ENCODE measurements at places on chromosomes 5 and 9. TPM values are rescaled to one million over a fixed set of nuclear protein-coding genes. Genes with fewer than 3 reads are reported as not detected.

The ZFP37 gene
- 4.8 TPM for total RNA-seq

The TMOD1 gene
- 0.72 TPM for total RNA-seq

The ENTPD2 gene
- total RNA-seq: 5.1 TPM

The CD74 gene
- 19.9 TPM for total RNA-seq

The RASEF gene
- 1.9 TPM for total RNA-seq

- DNase-seq: no peak
These were observed 638.1 kb downstream of the ACTL7B start for GRCh38 chr9:108217431-108218349.

DNA sequence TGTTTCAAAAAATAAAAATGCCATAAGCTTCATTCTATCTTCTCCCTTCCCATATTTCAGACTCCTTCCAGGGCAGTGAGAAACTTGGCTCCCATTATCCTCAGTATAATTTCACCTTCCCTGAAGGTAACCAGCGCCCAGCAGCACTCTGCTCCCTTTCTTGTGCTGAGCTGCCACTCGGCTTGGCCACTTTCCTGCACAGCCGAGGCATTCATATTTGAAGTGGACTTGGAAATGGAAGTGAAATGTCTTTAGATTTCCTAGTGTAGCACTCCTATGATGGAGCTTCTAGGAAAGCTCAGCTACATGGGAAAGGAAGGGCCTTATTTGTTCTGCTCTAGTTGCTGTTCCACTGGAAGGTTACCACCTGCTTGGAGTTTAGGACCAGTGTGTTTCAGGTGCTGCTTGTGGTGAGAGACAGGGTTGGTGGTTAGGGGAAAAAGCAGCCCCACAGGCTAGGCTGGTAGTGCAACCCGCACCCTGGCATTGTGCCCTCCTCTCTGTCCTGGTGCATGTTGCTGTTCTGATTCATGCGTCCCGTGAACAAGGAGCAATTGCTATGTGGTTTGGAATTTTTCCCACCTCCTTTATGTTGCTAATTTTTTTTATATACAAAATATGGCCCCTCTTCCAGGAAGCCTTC lies 53.8 kb downstream of the RAD23B start:
- no peak for DNase-seq

GRCh38 chr5:5014586-5015235 lies 125.4 kb upstream of the ADAMTS16 start:
- DNase-seq: no peak

DNA sequence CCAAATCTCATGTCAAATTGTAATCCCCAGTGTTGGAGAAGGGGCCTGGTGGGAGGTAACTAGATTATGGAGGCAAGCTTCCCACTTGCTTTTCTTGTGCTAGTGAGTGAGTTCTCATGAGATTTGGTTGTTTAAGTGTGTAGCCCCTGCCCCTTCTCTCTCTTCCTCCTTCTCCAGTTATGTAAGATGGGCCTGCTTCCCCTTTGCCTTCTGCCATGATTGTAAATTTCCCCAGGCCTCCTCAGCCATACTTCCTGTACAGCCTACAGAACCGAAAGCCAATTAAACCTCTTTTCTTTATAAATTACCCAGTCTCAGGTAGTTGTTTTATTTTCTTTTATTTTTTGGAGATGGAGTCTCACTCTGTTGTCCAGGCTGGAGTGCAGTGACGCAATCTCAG lies 18.2 kb upstream of the TXNDC8 start:
- no peak for DNase-seq

GRCh38 chr5:5710471-5710870 lies 288.0 kb downstream of the ICE1 start:
- DNase-seq: no peak

- DNase-seq: no peak
These were observed 6.3 kb upstream of the CLIC3 start for GRCh38 chr9:137002646-137003041.

GRCh38 chr5:135974021-135974600 lies 19.3 kb upstream of the LECT2 start:
- no peak for DNase-seq

DNA sequence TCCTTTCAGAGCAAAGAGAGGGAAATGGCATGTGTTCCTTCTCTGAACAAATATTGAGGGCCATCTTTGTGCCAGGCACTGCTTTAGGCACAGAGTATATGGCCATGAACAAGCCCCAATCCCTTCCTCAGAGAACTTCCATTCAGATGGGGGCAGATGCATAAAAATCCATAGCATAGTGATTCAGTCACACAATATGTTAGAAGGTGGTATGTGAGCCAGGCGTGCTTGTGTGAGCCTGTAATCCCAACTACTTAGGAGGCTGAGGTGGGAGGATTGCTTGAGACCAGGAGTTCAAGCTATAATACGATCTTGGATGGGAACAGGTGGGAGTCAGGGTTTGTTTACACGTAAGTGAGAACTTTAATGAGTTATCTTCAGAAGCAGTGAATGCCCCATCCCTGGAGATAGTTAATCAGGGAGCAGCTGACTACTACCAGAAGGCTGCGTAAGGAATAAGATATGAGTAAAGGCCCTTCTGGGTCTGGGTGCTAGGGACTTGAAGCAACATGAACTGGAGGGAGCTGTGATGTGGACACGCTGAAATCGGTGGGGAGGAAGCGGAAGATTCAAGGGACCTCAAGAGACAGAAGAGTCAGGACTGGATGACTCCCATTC lies 27.1 kb downstream of the NANS start:
- DNase-seq: no peak

DNA sequence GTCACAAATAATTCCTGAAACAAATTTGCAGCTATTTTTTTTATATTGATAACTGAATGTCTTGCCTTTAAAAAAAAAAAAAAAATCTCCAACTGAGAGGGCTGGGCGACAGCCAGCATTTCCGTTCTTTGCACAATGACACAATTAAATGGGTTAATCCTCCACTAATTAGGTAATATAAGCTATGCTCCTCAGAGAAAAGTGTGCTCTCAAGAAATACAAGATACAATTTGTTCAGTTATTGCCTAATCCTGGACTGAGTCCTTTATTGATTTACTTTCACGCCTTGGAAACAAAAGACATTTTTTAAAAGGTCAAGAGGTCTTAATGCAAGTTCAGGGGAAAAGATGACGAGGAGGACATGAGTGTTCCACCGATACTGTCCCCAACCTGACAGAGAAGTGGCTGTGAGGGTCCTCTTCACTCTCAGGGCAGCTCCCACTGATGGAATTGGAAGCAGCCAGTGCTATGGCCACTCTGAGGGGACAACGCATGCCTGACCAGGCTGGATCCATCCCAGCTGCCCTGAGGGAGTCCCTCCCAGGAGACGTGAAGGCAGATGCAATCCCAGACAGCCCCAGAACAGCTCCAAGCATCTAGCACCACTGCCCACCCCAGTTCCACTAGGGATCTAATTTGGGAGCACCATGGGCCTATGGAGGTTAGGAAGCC lies 220.7 kb downstream of the GNA14 start:
- DNase-seq: no peak

DNA sequence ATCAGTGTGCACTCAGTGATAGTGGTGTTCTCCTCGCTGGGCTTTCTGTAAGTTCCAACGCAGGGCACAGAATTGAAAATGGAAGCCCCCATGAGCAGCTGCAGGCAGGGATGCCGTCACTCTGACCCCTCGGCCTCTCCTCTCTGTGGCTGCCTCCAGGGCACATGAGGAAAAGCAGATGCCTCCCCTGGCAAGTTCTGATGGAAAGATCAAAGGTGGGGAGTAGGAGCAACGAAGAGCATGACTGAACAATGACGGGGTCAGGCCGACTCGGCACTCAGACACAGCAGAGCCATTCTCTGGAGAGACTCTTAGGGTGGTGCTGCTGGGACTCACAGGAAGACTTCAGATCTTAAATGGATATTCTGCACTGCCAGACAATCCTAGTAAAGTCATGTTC lies 65.6 kb upstream of the CKMT2 start:
- no peak for DNase-seq

DNA sequence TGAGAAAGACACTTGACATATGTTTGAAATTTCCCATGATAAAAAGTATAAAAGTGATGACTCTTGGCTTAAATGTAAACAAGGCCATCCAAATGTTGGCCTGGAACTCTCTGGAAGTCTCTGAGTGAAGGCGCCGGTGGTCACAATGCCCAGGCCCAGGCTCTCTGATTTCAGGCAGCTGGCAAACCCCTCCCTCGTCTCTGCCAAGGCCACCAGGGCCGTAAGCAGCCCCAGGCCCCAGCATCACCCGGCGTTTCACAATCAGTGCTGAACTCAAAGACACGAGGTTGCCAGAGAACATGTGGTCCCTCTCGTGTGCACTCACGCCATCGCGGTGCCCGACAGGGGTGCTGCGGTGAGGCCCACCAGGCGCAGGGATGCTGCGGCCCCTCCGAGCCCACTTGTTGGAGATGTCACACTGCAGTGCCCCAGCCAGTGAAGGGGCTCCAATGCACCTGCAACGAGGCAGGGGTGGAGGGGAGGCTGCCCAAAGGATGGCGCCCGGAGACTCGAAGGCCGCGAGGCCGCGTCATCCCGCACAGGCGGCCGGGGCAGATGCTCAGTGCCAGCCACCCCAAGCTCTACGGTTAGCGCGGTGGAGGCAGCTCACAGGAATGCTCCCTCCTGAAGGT lies 15.0 kb downstream of the LPCAT1 start:
- peak; percentile 20 for DNase-seq

DNA sequence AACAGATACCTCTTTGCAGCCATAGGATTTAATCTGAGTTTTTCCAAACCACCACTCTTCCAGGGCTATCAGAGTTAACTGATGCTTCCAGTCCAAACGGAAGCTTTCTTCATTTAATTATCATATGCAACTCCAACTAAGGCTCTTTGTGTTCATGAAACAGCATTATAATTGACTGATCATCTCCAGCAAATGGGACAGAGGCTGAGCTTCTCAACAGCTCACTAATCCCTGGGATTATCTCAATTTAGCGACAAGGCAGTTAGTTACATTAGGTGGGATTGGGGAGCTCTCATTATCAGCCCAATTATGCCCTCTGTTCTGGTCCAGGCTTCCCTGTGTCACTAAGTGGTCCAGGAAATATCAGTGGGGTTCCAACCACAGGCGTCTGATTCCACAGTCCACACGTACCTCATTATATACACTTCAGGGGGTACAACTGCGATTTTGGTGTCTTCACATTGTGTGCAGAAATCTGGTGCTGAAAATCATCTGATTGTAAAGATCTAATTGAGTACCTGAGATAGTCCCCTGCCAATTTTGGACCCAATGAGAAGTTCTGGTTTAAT lies 313.5 kb upstream of the PANK3 start:
- no peak for DNase-seq

DNA sequence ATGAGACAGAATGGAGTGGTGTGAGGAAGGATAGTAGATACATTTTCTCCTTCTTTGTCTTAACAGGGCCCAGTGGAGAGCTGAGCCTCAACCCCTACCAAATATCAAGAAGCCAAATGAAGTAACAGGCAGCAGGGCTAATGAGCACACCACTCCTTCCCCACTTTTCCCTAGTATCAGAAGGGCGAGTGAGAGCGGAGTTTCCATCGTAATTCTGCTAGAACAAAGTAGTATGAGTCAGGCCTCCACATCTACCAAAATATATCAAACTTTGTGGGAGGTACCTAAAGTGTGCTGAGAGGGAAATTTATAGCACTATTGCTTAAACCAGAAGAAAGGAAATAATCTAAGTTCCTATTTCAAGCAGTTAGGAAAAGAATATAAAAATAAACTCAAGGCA lies 769.0 kb upstream of the RGMB start:
- no peak for DNase-seq

- DNase-seq: no peak
These were observed 757.0 kb upstream of the ADAMTS16 start for GRCh38 chr5:4383102-4383501.

GRCh38 chr5:17694914-17695313 lies 60.7 kb downstream of the TAF11L14 start:
- no peak for DNase-seq

DNA sequence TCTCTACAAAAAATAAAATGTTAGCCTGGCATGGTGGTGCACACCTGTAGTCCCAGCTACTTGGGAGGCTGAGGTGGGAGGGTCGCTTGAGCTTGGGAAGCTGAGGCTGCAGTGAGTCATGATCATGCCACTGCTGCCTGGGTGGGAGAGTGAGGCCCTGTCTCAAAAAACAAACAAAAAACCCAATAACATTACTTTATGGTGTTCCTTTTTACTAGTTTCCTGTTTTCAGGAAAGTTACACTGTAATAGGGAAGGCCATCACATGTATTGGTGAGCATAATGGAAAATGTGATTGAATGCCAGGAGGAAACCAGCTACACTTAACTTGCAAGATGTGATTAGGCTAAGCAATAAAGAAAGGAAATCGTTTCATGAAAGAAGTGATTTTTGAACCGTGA lies 42.7 kb downstream of the SV2C start:
- no peak for DNase-seq

DNA sequence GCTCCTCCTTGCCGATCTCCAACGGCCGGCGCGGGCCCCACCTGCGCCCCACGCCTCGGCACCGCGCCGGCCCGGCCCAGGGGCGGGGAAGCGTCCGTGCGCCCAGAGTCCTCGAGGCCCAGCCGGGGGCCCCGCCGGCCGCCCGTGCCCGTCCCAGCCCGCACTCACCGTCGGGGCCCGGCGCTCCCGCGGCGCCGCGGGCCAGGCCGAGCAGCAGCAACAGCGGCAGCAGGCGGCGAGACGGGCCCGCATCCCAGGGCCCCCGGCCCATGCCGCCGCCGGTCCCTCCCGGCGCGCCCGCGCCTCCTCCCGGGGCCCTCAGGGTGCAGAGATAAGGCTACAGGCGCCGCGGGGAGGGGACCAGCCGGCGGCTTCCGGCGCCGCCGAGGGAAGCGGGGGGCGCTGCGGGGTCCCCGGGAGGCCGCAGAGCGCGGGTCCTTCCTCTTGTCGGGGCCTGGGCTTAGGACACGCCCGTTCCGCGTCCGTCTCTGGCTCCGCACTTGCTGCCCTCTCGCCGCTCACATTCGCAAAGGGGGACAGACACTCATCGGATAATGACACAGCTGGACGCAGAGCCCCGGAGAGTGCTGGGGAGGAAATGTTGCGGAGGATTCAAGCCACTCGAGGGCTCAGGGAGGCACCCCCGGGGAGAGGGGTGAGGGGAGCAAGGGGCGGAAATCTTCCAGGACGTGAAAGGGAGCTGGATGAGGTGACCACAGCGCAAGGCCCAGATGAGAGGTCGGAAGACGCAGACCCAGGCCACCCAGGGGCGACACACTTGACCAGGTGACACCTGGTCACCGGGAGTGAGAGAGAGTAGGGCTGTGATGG lies at the start of gene SUSD1:
SUSD1 (minus strand) TSS at position 333 of the 831 bp plus-strand sequence; CDS start at position 271, 62 bp downstream.
- DNase-seq: peak; percentile 52

Measured in H9 (cell line).